CD4-positive, alpha-beta T cell treated with Interleukin-17A for 1 hour (primary cell): ENCODE measurements at places on chromosomes 7 and 10.

DNA sequence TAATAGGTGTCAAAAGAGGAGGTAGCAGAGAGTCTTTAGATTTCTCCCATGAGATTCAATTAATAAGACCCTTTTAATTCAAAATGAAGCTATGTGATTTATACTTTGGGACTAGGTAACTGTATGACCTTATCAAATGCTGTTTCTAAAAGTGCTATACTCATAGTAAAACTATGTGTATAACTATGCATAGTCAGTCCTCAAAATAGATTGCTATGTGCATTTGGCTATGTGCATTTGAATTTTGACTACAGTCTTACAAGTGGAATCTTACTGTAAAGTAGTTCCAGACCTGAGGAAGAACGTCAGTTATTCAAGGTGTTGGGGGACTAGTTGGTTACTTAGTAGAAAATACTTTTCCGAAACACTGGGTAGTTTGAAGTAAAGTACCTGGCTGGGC is 36.9 kb downstream of the ADD3 start:
- no peak for DNase-seq

DNA sequence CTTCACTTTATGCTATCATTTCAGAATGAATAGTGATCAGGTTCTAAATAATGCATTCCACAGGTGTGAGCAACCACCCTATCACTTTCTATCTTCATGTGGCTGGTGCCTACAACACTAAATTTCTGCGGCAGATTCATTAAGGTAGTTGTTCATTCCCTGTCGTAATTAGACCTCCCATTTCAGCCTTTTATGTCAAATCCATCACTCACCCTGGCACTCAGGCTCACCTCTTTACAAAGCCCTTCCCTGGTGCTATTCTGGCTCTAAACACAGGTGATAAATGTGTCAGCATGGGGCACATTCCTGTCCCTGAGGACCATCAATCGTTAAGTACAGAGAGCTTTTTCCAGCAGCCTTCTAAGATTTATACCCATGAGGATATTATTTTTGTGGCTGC is 300.0 kb upstream of the C7orf33 start:
- no peak for DNase-seq

GRCh38 chr7:46886669-46887374 is 695.1 kb downstream of the TNS3 start:
- no peak for DNase-seq

DNA sequence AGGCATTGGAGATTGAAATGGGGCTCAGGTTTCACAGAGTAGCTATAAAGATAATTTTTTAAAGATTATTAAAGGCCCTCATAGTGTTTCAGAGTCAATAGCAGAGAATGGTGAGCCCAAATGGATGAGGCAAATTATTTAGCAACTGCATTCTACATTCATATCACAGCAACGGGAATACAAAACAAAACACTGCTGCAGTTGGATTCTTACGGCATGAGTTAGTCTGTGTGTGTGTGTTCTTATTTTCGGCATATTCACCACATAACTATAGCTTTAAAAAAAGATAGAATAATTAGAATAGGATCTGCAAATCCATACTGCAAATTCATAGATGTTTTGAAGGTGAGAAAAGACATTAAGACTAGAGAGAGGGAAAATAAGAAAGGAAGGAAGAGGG is 66.0 kb downstream of the SUGCT start:
- DNase-seq: no peak

DNA sequence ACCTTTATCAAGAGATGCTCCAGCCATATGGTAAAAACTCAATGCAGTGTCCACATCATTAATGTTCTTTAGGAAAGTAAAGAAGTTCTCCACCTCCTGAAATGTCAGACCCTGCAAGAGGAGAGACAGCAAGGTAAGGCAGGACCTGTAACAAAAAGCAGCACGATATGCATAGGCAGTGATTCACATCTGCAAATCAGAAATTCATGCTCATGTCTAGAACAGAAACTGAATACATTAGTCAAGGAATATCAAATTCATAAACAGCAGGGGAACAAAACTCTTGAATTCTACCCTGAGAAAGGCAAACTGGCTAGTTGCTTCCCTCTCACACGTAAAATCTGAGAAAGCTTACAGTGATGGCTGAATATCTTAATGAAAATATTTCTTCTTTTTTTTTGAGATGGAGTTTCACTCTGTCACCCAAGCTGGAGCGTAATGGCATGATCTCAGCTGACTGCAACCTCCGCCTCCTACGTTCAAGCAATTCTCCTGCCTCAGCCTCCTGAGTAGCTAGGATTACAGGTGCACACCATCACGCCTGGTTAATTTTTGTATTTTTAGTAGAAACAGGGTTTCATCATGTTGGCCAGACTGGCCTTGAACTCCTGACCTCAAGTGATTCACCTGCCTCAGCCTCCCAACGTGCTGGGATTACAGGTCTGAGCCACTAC is 53.3 kb upstream of the DNAJB12 start:
- no peak for DNase-seq

GRCh38 chr7:24898691-24899090 is 81.3 kb downstream of the OSBPL3 start:
- DNase-seq: peak; percentile 31

GRCh38 chr10:89307269-89307577 is 5.4 kb downstream of the IFIT2 start:
- DNase-seq: no peak

GRCh38 chr10:122296363-122297120 is 25.4 kb downstream of the BTBD16 start:
- no peak for DNase-seq

DNA sequence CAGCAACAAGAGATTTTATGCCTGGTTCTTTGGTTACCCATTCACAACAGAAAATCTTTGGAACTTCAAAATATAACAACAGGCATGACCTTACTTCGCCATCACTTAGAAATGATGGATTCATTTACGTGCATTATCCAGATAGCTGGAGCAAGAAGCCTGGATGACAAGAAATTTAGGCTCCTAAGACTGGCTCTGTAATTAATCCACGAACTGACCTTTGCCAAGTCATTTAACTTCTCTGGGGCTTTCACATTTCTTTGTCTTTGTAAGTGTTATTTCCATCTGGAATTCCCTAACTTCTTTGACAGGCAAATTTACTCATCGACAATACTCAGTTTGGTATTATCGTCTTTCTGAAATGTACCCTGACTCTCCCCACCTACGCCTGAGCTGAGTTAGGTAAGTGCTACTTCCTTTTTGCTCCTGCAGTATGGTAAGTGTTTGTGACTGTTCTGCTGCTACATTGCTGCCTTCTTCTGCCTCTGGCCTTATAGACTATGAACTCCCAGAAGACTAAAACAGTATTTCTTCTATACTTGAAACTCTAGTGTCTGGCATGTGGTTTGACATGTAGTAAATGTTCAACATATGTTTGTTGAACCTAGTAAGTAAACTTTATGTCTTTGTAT is 5.5 kb upstream of the MDFIC start:
- DNase-seq: peak; percentile 45

DNA sequence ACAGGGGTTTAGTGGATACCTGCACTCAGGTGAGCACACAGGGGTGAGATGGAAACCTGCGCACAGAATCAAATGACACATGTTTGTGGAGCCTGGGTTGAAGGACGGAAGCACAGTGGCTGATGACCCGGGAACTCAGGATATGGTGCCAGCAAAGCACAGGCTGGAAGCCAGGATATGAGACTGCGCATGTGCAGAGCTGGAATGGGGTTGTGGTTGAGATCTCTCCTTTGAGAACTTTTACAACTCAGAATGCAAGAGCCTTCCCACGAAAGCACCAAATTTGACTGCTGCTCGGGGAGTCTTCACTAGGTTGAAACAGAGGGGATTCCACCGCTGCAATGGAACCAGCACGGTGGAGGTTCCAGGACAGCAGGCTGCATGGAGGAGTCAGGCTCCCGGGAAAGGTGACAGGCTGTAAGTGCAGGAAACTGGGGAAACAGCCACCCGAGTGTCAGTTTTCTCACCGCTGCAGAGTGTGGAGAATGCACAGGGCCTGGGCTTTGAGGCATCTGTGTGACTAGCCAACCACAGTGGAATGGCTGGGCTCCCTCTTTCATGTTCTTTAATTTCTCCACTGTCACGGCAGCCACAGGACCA is 133.4 kb upstream of the TCERG1L start:
- DNase-seq: no peak

DNA sequence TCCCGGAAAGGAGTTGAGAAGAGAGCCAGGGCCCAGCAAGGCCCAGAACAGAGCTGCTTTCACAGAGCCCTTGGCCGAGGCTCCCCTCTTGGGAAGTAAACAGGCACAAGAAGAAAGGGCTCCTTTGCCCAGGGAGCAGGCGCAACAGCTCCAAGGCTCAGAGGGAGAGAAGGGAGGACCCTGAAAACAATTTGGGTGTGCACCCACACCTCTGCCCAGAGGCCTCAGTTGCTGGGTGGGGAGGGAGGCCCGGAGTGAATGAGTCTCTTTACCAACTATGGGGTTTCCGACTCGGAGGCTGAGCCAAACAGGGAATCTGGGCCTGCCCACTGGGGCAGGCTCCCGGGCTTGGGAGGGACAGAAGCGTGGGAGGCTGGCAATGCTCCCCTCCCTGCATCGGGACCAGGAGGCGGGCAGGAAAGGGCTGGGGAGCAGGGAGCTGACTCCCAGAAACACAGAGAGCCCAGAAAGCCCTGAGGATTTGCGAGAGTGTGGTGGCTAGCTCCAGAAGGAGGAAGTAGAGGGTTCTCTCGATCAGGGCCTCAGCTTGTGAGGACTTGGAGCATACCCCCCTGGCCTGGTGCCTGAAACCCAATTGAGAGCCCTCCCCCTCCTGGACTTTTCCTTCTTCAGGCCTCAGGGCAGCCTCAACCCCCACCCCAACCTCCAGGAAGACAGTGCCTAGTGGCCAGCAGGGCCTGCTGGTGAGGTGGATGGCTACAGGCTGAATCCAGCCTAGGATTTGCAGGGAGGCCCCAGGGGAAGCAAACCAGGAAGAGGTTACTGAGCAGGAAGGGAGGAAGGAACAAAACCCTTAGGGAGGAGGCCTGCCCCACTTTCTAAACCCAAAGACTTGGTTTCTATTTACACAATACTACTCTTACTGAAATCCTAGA is 6.2 kb downstream of the C10orf105 start:
- peak; percentile 57 for DNase-seq

GRCh38 chr7:129123510-129123857 is 21.0 kb upstream of the TSPAN33 start:
- no peak for DNase-seq

- no peak for DNase-seq
Measured at GRCh38 chr10:6843894-6844650, 264.0 kb upstream of the PRKCQ start.

GRCh38 chr7:150449206-150449952 is 1.1 kb upstream of the GIMAP8 start:
- DNase-seq: no peak

GRCh38 chr7:138979226-138979979 is 1.8 kb downstream of the KIAA1549 start:
- peak; percentile 12 for DNase-seq

- no peak for DNase-seq
Measured at GRCh38 chr7:8064828-8065227, 96.2 kb downstream of the GLCCI1 start.

GRCh38 chr7:113094517-113095249 is 8.1 kb upstream of the GPR85 start:
- DNase-seq: no peak

- DNase-seq: no peak
Measured at GRCh38 chr7:27119412-27119911, 11.1 kb downstream of the HOXA4 start.

DNA sequence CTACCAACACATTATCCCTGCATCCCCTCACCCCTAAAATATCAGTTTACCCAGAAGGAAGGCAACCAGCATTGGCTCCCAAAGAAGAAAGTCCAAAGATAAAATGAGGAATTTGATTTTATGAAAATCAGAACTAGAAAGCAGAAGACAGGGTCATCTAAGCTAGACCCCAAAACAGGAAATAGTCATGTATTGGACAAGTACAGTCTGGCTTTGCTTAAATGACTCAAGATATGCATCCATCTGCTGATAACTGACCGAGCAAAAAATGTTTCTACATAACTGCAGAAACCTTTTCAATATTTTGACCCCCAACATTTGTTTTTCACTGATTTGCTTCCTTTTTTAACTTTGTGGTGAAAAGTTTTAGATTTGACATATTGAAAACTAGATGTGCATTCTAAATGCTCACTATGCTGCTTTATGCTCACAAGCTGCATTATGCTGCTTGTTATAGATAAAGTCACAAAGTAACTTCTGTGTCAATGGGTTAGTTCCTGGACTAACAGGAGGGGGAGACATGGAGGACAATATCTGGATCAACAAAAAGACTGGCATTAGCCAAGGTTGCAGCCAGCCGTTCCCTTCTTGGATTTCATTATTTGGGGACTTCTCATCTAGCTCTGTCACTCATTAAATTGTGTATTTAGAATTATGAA is 227.0 kb downstream of the INHBA start:
- no peak for DNase-seq

GRCh38 chr7:92667816-92668535 is 77.8 kb upstream of the FAM133B start:
- no peak for DNase-seq

GRCh38 chr7:125122173-125122572 is 192.5 kb upstream of the POT1 start:
- DNase-seq: no peak
